Activated naive CD8-positive, alpha-beta T cell treated with anti-CD3 and anti-CD28 coated beads, Interleukin-2, amount 50 U/mL, for 24 hours (primary cell): ENCODE measurements at places on chromosomes 12 and 14.

- no peaks in the 10 kb centered on the region for H3K36me3 ChIP-seq
- no peak overlapping the region for H3K27ac ChIP-seq
- no peak for DNase-seq
- no peak overlapping the region for H3K4me3 ChIP-seq
- H3K27me3 ChIP-seq: peaks cover 9% of the 10 kb centered on the region
Measured at GRCh38 chr12:75759842-75760572, 248.6 kb upstream of the KRR1 start.

DNA sequence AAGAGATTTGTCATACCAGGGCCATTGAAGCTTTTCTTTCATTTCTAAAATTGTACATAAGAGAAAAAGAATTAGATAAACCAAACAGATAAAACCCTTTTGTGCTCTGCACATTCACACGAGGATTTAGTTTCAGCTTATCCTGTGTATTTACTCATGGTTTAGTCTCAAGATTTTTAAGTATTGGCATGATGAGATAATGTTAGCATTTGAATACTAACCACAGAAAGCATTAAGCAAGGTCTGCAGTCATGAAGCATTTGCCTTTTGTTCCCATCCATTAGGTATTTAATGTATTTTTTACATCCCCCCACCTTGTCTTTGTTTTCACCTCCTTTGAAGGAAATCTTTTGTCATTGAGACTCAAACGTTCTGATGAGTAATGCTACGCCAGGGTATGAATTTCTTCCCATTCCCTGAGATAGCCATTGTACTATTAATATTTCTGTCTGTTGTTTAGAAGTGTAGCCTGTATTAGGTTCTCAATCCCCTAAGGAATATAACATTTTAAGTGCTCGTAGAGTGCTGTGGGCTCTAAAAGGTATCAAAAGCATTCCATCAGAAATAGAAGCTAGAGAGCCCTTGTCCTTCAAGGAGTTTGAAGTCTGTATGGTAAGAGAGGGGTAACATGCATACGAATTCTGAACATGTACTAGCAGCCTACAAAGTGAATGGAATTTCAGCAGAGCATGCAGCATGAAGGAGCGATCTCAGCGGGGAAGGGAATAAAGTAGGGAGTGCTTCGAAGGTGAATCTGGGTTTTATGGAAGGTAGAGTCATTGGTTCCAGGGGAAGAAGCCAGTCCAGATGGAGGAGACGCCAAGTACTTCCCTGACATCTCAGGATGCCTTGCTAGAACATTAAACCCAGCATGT lies 22.3 kb downstream of the CRADD start:
- no peaks in the 10 kb centered on the region for H3K36me3 ChIP-seq
- no peaks in the 10 kb centered on the region for H3K27me3 ChIP-seq
- no peak for DNase-seq
- peaks cover 20% of the 10 kb centered on the region for H3K4me1 ChIP-seq
- H3K27ac ChIP-seq: no peak overlapping the region

DNA sequence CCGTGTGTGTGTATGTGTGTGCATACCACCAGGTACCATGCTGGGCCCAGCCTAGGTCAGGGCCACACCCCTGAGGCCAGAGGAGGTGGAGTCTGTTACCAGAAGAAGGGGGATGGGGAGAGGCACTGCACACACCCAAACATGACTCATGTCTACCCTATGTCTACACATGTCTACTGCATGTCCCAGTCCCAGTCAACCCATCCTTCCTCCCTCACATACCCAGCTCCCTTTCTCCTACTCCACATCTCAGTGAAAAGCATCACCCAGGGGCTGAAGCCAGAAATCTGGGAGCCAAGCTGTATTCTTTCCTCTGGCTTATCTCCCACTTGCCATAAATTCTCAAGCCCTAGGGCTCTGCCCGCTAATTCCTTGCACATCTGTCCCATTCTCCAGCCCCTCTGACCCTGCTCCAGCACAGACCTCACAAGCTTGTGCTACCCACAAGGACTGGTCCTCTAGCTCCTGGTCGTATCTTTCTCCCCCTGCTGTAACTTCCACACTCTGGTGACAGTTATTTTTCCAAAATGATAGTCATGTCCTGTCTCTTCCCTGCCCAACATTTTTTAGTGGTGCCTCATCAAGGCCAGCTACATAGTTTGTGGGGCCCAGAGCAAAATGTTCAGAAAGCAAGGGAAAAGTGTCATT lies 18.0 kb upstream of the APPL2 start:
- H3K36me3 ChIP-seq: no peaks in the 10 kb centered on the region
- H3K27ac ChIP-seq: no peak overlapping the region
- no peak overlapping the region for H3K4me3 ChIP-seq

DNA sequence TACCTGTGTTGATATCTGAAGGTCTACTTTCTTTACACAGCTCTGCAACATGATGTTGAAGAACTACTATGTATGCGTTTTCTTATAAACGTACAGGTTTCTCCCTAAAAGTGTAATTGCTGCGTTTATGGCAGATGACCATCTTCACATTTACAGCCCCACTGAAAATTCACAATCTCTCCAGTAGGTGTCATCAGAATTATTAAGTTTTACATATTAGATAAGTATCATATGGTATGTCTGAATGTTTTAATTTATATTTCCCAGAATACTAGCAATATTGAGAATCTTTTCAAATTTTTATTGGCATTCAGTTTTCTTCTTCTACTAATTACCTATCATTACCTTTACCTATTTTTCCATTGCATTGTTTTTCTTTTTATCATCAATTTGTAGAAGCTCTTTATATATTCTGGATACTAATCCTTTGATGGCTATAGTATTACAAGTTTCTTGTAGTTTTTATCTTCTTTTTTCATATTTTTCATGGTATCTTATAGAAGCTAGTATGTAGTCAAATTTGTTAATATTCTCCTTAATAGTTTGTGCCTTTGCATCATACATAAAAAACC lies 123.5 kb downstream of the CAPZA3 start:
- no peaks in the 10 kb centered on the region for H3K4me1 ChIP-seq
- DNase-seq: no peak
- no peaks in the 10 kb centered on the region for H3K27me3 ChIP-seq
- no peak overlapping the region for H3K27ac ChIP-seq
- H3K36me3 ChIP-seq: no peaks in the 10 kb centered on the region

DNA sequence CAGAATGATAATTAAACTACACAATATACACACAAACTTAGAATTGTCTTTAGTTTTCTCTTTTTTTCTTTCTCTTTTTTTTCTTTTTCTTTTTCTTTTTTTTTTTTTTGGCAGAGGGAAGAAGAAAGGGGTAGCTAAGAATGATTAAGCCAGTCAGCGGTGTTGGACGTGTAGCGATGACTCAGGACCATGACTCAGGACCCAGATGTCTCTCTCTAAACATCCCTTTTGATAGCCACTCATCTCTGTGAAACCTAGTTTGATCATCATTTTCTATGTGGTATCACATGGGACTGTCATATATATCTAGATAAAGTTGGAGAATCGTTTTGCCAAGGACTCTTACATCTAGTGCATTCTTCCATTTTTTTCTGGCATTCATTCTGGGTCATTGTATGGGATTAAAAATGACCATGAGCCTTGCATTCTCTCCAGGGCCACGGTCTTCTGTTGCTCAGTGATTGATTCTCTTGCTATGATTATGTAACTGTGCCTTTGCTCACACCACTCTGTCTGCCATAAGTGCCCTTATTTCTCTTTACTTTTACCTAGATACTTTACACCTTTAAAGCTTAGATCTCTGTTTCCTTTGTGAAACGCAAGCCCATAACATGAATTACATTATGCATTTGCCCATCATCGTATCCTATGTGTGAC lies 26.6 kb upstream of the NRXN3 start:
- H3K27me3 ChIP-seq: peaks cover 2% of the 10 kb centered on the region
- no peak overlapping the region for H3K4me3 ChIP-seq
- no peaks in the 10 kb centered on the region for H3K4me1 ChIP-seq
- no peaks in the 10 kb centered on the region for H3K36me3 ChIP-seq
- no peak overlapping the region for H3K27ac ChIP-seq

DNA sequence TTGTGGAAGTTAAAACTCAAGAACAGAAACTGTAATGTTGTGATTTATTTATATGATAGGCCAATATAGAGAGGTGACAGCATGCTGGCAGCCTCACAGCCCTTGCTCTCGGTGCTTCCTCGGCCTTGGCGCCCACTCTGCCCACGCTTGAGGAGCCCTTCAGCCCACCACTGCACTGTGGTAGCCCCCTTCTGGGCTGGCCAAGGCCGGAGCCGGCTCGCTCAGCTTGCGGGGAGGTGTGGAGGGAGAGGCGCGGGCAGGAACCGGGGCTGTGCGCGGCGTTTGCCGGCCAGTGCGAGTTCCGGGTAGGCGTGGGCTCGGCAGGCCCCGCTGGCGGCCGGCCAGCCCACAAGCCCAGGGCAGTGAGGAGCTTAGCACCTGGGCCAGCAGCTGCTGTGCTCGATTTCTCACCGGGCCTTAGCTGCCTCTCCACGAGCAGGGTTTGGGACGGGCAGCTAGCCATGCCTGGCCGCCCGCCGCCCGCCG lies 65.8 kb upstream of the SLC8A3 start:
- peaks cover 11% of the 10 kb centered on the region for H3K4me1 ChIP-seq
- peaks cover 61% of the 10 kb centered on the region for H3K27me3 ChIP-seq
- DNase-seq: peak; percentile 5
- no peak overlapping the region for H3K4me3 ChIP-seq

DNA sequence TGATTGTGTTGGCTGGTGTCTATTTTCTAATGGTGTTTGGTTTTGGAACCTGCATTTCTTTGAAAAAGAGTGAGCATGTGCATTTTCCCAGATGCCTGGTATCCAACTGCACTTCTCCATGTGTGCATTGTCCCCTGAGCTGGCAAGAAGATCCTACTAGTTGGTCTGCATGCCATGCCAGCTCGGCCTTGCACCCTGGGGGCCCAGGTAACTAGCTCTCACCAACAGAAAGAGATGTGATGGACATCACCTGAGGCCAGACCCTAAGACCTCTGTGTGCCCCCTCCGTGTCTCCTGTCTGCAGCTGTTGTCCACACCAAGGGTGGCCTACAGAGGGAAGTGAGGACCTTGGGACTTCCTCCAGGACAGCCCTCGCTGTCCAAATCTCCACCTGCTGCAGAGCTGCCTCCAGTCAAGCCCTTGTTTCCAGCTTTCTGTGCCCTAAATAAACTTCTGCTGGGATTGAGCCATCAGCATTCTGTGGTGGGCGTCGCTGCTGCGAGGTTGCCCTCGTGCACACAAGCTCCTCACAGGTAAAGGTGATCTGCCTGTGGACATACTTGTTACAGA lies 30.1 kb upstream of the GPR132 start:
- no peak for DNase-seq
- no peak overlapping the region for H3K27ac ChIP-seq
- no peak overlapping the region for H3K4me3 ChIP-seq
- peaks cover 12% of the 10 kb centered on the region for H3K4me1 ChIP-seq
